ENCODE measurements at places on chromosomes 13 and 19.

DNA sequence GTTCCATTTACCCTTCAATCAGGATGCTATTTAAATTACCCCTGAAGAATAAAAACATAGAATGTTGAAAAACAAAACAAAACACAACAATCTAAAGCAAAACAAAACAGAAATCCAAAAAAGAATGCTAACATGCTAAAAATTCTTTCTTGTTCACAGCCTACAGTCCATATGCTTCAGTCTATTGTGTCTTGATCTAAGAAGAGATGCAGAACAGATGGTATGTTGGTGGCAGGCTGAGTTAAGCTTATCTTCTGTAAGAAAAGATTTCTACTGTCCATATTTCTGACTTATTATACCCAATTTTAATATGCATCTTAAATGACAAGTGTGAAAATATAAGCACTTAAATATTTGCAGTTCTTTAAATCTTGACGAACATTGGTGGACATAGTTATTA, 356.1 kb upstream of the SLITRK1 start:
- DNase-seq: no peak

DNA sequence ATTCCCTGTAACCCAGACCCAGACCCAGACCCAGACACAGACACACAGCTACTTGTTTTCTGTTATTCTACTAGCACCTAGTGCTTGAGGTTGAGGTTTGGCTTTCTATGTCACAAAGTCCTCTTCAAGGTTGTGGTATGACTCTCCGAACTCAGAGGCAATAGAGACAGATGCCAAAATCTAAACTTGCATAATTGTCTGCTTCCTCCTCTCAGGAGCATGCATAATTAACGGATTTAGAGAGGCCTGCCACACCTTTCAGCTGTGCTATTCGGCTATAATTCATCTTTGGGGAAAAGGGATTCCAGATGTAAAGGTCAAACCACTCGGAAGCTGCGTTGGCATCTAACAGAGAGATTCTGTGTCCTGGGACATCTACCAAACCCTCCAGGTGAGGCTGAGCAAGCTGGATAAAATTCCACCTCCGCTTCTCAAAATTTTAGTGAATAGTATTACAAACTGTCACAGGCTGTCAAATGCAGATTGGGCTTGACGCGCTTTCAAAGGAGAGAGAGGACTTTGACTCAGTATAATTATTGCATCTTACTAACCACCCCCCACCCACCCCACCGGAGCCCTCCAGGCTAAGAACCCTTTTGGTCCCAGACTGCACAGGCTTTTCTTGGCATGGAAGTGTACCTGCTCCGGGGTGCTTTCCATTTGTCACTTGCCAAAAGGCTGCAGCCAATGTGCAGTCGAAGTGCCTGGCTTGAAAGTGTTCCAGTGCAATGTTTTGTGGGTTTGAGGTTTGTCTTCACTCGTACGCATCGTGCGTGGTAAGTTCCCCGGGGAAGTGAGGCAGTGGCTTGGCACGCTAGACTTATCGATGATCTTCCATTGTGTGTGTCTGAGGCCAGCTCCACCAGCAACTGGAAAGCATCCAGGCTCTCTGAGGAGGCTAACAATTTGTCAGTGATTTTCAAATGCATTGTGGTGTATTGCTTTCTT, 194.1 kb downstream of the TDRD3 start:
- DNase-seq: no peak

DNA sequence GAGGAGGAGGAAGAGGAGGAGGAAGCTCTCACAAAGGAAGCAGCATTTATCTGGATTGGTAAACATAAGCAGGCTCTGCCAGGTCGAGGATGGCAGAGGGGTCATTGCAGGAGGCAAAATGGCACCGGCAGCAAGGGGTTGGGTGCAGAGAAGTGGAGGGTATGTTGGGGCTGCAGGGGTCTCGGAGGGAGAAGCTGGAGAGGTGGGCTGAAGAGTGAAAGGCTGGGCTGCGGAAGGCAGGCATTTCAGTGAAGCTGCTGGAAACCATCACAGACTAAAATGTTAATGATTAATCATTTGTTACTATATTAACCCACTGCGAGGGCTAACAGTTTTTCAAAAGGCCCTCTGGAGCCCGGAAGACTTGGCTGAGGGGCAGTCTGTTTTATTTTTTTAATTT, 24.6 kb downstream of the TPT1 start:
- DNase-seq: no peak

- no peak for DNase-seq
These were observed 15.1 kb downstream of the LILRA5 start for GRCh38 chr19:54297759-54298305.

DNA sequence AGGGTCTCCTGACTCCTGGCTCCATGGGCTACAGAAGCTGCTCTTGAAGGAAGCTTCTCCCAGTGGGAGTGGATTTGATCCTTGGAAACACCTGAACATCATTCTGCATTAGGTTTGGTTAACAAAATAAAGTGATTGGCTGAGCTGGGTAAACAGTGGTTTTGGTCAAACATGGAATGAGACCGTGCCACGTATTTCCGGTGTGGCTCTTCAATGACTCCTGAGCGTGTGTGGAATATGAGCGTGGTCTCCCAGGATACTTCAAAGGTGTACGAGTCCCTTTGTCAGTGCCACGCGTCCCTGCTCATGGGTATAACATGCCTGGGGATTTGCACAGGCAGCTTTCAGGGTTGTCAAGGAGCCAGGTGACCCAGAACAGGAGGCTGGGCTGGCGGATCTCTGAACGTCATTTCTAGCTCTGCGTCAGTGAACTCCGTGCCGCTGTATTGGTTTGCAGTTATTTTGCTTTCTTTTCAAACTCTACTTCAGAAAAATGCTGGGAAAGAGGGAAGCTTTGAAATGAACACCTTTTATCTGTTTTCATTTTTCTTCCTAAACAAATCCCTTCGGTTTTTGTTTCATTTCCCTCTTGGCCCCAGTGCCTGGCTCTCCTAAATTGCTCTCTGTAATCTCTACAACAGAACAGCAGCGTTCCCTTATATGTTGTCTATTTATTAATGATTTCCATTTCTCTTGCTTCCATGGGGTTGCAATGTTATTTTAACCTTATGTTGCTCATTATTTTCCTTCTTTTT, 26.3 kb upstream of the GJB6 start:
- DNase-seq: no peak

GRCh38 chr19:49327878-49328544, 3.0 kb upstream of the SLC6A16 start:
- DNase-seq: no peak

DNA sequence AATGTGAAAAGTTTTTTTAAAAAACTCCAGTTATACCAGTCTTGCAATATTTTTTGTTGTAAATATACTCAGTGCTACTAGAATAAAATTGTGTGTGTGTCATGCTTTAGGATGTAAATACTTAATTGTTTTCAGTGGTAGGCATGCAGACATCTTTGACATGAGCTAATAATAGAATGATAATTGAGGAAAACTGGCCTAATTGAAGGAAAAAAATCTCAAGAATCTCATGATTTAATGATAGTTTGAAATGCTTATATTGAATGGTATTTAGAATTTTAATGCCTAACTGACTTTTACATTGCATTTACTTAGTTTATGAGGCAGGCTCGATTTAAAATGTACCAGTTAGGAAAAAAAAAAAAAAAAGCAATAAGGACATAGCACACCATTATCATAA, 3.2 kb upstream of the MAB21L1 start:
- no peak for DNase-seq

DNA sequence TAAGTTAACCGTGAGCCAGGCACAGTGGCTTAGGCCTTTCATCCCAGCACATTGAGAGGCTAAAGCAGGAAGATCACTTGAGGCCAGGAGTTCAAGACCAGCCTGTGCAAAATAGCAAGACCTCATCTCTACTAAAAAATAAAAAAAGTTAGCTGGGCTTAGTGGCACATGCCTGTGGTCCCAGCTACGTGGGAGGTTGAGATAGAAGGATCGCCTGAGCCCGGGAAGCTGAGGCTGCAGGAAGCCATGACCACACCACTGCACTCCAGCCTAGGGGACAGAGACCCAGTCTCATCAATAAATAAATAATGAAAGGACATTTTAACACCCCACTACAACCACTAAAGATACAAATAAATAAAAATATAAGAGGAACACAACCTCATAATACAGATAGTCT, 21.6 kb downstream of the LSM14A start:
- no peak for DNase-seq

DNA sequence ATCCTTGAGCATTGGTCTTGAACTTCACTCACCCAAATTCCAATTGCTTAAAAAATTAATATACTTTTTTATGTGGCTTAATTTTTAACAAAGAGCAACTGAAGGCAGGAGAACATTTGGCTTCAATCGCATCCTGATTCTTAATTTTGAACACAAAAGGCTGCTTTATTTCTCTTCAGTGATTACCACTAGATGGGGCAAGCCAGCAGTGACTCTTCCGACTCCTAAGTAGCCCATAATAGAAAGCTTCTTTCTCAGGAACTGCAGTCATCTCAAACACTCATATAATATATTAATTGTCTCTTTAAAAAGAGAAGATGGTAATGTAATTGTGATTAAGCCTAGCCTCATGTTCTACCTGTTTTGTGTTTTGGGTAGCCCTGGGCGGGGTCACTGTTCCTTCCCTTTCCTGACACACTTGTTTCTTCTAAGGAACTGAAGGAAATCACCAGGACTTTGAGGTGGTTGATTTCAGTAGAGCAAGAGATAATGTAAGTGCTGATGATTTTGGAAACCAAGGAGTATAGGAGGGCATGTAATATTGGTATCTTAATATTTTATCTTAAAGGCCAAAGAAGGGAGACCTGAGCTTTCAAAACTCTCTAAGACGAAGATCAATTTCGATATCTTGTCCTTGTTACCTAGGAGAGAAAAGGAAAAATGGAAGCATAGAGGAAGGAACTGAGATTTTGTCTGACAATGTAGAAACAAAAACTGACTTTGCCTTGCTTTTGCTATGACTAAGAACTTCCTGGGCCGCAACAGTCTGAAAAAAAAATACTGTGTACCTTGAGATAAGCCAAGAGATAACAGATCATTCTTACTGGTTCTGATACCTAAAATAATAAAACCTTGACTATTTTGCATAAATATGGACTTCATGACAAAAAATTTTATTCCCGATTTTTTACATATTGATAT, 73.1 kb downstream of the TNFSF13B start:
- peak; percentile 8 for DNase-seq

DNA sequence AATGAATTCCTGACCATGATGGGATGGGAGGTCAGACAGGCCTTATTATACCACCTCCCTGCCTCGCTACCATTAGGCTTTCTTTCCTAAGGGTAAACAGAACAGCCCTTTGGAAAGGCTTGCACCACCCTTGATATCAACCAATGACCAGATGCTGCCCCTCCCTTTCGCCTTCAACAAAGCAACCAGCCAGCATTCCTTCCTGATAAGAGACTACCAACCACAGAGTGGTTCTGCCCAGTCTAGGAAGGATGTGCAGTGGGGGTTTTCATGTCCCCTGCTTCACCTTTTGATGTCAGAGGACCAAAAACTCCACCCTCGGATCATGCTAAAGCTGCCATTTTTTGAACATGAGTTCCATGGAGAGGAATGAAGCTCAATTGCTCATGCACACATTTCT, 21.7 kb downstream of the TEX30 start:
- no peak for DNase-seq

- no peak for DNase-seq
These were observed 40.8 kb upstream of the IGSF23 start for GRCh38 chr19:44572581-44572900.

DNA sequence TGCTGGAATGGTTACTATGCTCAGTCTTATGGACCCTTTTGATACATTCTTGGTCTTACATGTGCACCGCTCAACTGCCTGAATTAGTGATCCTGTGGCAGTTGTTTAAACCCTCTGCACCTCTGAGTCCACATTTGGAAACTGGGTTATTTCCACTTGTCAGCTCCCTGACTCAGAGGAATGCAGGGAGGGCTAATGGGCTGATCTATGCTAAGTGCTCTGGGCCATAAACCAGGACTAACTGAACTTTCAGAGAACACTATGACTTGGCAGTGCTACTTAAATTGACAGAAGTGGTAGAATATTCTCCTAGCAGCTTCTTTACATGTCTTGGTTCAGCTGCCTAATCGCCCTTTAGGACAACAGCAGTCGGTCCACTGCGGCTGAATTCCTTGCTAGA, 26.8 kb upstream of the MED4 start:
- DNase-seq: no peak

GRCh38 chr13:111472559-111473460, 152.4 kb downstream of the TEX29 start:
- no peak for DNase-seq

- no peak for DNase-seq
These were observed 158.7 kb downstream of the OXGR1 start for GRCh38 chr13:96835546-96835945.

- DNase-seq: no peak
These were observed 303.2 kb downstream of the TSHZ3 start for GRCh38 chr19:31046024-31046423.

GRCh38 chr13:112103961-112104880, 37.3 kb downstream of the SOX1 start:
- DNase-seq: no peak

GRCh38 chr19:38869160-38869835, 8.8 kb downstream of the RINL start:
- DNase-seq: no peak

DNA sequence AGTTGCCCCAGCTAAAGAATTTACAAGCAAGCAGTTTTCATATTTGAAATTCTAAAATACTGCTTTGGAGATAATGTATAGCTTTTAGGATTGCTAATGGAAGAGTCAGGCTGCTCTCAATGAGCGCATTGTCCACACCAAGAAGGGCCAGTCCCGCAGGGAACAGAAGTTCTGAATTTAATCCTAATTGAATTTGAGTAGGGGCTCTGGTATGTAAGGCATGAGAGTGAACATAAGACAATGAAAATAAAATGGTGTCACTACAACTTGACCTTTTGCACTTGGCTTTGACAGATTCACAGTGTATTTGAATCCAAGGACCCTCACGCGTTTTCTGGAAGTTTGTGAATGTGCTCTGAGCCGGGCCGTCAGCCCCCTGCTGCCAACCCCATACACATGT, 32.6 kb downstream of the RAB20 start:
- DNase-seq: no peak

DNA sequence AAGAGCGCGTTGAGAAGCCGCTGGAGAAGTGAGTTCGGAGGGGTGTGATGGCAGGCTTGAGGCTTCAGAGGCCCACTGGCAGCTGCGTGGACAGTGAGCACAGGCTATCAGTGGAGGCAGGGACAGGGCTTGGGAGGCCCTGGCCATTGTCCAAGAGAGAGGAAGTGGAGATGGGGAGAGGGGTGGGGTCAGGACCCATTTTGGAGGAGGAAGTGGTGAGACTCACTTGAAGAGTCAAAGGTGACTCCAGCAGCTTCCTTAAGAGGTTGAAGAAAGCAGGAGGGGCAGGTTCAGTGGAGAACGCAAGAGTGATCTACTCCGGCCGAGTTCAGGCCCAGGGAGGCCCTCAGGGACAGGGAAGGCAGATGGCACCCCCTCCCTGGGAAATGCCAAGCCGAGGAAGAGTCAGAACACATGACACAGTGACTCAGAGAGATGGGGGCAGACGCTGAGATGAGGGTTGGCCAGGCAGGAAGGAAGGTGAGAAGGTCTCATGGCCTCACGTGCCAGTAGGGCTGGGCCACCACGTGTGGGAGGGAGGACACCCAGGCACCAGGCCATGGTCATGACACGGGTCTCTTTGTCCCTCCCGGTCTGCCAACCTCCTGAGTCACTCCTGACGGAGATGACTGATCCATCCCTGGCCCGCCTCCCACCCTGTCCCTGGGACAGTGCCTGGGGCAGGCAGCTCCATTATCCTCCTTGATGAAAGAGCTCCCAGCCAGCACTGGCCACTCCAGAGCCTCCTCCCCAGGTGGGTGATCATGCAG, 10.1 kb upstream of the CD22 start:
- no peak for DNase-seq

GRCh38 chr19:5850743-5851293, 431 bp downstream of the FUT3 start:
- DNase-seq: no peak

Data from forelimb muscle (tissue), 1 donor.